ENCODE measurements at places on chromosomes 1 and 21. TPM values are rescaled to one million over a fixed set of nuclear protein-coding genes. Genes with fewer than 3 reads are reported as not detected.

PCP4L1 gene
- total RNA-seq, result not detected

DNAJB4 gene
- 42.0 TPM for total RNA-seq

TSTD1 gene
- not detected for total RNA-seq

PPIE gene
- total RNA-seq, result 39.6 TPM

FCER1G gene
- not detected for total RNA-seq

OR2T2 gene
- not detected for total RNA-seq

RNF223 gene
- not detected for total RNA-seq

S100A7 gene
- total RNA-seq, result not detected

MEX3A gene
- total RNA-seq, result 0.90 TPM

RAB7B gene
- 7.4 TPM for total RNA-seq

RSPO1 gene
- not detected for total RNA-seq

FCRL5 gene
- total RNA-seq, result not detected

ADORA3 gene
- total RNA-seq, result not detected

SUSD4 gene
- 1.9 TPM for total RNA-seq

OBSCN gene
- total RNA-seq, result 3.1 TPM

GLMN gene
- 3.8 TPM for total RNA-seq

ECM1 gene
- 8.0 TPM for total RNA-seq

PRAMEF4 gene
- total RNA-seq, result not detected

CHAF1B gene
- 0.49 TPM for total RNA-seq

CFHR5 gene
- total RNA-seq, result not detected

PLA2G5 gene
- 0.36 TPM for total RNA-seq

GCSAML gene
- not detected for total RNA-seq

RIPPLY3 gene
- not detected for total RNA-seq

RXFP4 gene
- total RNA-seq, result not detected

ZNF593OS gene
- total RNA-seq, result not detected

CLIC6 gene
- total RNA-seq, result 0.18 TPM

ICOSLG gene
- total RNA-seq, result not detected

COL8A2 gene
- 11.0 TPM for total RNA-seq

TCHHL1 gene
- not detected for total RNA-seq

Measured in fibroblast of the aortic adventitia (primary cell).